ENCODE measurements at places on chromosomes 6 and 20.

- no peak for DNase-seq
Measured at GRCh38 chr6:163490826-163491577, 76.5 kb downstream of the QKI start.

DNA sequence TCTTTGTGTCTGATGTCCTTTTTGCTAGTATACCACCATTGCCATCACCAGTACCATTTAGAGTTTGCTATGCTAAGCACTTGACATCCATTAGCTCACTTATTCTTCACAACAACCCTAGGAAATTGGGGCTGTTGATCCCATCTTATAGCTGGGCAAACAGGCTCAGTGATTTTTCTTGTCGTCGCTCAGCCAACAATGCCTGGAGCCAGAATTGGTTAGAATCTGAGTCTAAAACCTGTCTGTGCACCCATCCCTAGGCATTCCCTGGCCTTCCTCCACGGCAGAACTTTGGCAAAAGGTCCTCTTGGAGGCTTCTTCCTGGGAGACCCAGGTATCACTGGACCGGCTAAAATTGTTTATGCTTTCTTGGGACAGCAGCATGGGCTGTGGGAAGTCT lies 20.9 kb downstream of the PHF20 start:
- DNase-seq = no peak

- DNase-seq = no peak
Measured at GRCh38 chr20:19018881-19019280, 193.6 kb upstream of the SLC24A3 start.

DNA sequence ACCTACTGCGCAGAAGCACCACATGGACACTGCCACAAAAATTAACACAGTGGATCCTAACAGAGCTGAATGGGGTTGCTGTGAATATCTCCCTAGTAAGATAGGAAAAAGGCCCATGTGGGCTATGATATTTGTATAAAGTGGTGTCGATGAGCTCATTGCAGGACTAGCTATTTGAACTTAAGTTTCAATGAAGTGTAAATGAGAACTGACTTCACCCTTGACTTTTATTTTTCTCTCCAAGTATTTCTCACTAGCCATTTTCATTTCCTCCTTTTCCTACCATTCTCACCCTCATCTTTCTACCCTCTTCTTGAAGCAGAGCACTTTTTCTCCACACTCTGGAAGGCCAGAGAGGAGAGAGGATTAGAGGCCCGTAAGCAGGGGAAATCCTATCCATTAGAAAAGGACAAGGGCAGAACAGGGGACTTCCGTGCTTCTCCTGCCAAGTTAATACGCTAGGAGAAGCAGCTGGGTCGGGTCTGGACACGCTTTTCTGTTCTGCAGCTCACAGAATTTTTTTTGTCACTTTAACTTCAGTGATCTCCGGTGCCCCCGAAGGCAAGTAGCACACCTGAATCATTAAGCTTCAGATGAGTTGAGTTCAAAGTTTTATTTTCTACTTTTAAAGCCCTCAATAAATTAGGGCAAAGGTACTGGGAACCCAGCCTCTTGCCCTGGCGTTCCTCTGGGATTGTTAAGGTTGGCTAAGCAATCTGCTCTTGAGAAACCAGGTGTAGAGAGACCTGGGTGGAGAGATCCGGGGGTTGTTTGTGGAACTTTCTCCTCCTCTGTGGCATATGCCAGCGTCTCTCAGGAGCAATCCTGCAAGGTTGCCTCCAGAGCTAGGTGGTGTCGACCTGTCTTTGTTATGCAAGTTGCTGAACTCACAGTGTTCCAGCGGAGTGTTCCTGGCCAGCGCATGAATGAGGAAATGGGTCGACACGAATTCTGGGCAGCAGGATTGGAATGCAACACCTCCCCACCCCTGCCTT lies 56.2 kb upstream of the ARID1B start:
- DNase-seq = no peak

GRCh38 chr6:154675602-154676088 lies 57.6 kb upstream of the SCAF8 start:
- DNase-seq = peak; percentile 72

Measured in stimulated activated CD8-positive, alpha-beta memory T cell treated with anti-CD3 and anti-CD28 coated beads, Interleukin-4, amount 100 ng/mL, for 4 hours (primary cell).